ENCODE measurements at places on chromosomes 7 and 10. TPM values are rescaled to one million over a fixed set of nuclear protein-coding genes. Genes with fewer than 3 reads are reported as not detected.

Gene CPED1
- 6.9 TPM for polyA plus RNA-seq

Gene LDB3
- polyA plus RNA-seq: 4.3 TPM

Gene EFCAB10
- polyA plus RNA-seq: 10.1 TPM

Gene INMT
- 0.99 TPM for polyA plus RNA-seq

Gene MBL2
- polyA plus RNA-seq: not detected

Gene PLXDC2
- polyA plus RNA-seq: 25.3 TPM

Gene LRRC61
- 33.6 TPM for polyA plus RNA-seq

Gene GRID1
- 30.1 TPM for polyA plus RNA-seq
